ENCODE measurements at places on chromosomes 16 and 17.

- DNase-seq = no peak
Observed at GRCh38 chr17:12024327-12024726, 3.6 kb downstream of the MAP2K4 start.

- DNase-seq = no peak
Observed at GRCh38 chr16:31074814-31075183, 577 bp downstream of the ZNF646 start.

GRCh38 chr17:41403404-41404023 lies 6.1 kb upstream of the KRT31 start:
- DNase-seq = no peak

GRCh38 chr16:31754998-31755615 lies 118.5 kb upstream of the ZNF267 start:
- DNase-seq = no peak

- no peak for DNase-seq
Observed at GRCh38 chr16:80347900-80348299, 192.9 kb upstream of the DYNLRB2 start.

GRCh38 chr16:13138528-13138927 lies 237.1 kb downstream of the SHISA9 start:
- no peak for DNase-seq

- no peak for DNase-seq
Observed at GRCh38 chr17:22171631-22172030, 479.3 kb downstream of the KCNJ18 start.

DNA sequence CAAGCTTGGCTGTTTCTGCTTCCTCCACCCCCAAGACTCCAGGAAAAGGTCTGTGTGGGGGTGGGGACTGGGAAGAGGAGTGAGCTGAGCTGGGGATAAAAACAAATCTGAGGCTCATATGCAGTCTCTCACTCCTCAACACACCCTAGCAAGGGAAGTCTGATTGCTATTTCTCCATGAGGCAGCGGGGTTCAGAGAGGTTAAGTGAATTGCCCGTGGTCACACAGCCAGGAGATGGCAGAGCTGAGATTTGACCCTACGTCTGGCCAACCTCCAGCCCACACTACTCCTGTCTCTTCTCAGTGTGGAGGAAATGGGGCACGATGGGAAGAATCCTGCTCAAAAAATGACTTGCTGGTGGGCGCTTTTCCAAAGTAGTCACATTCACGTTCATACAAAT lies 4.8 kb upstream of the ABCC3 start:
- no peak for DNase-seq

- no peak for DNase-seq
Observed at GRCh38 chr17:14664511-14664910, 363.6 kb downstream of the HS3ST3B1 start.

- DNase-seq = peak; percentile 7
Observed at GRCh38 chr16:22373662-22374310, 633 bp downstream of the CDR2 start.

GRCh38 chr17:13642188-13642587 lies 40.5 kb upstream of the HS3ST3A1 start:
- DNase-seq = no peak

DNA sequence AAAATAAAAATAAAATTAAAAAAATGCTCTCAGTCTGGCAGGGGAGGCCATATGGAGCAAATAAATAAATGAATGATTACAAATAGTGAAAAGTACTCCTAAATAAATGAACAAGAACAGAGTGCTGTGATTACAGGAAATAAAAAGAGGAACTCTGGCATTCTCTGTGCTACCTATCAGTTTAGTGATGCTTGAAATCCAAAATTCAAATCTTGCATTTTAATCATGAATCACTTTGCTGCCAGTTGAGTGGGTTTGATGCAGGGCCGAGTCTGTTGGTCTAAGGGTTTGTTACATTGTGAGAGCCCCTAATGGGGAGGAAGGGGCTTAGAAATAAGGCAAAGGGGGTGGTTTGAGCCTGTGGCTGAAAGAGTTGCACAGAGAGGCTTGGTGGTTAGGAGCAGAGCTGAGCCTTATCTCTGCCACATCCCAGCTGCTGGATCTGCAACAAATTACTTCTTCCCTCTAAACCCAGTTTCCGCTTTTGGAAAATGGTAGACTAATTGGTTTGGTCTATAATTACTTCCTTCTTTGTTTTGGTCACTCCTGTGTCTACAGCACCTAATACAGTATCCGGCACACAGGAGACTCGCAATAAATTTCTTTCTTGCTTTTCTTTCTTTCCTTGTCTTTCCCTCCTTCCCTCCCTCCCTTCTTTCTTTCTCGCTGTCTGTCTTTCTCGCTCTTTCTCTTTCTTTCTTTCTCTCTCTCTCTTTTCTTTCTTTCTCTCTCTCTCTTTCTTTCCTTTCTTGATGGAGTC lies 6.3 kb upstream of the ABCC1 start:
- DNase-seq = no peak

- no peak for DNase-seq
Observed at GRCh38 chr17:42199416-42200011, 5.2 kb upstream of the GHDC start.

DNA sequence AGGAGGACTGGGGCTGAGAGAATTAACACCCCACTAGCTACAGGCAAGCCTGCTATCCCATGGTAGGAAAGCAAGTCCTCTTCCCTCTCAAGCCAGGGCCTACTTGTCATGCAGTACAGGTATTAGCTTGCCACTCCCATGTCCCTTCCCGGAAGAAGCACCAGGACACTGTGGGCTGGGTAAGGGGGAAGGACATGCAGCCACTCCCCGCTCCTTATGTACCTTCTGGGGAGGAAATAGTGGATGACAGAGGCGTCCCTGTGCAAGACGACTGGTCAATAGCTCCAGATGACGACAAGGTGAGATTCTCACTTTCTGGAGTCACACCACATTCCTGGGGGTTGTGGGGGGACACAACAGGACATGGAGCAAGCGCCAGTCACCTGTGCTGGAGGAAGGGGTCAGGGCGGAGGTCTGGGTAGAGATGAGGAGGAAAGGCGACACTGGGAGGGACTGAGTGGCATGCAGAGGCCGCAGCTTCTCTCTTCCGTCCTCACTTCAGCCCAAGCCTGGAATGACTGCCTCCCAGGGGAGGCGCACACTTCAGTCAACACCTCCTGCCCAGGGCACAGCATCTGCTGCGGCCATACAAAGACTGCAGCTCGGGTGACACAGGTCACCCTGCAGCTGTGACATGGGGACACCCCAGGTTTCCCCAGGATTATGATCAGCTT lies 15.1 kb upstream of the FOXJ1 start:
- DNase-seq = no peak

- DNase-seq = no peak
Observed at GRCh38 chr17:9383826-9384225, 191.8 kb downstream of the STX8 start.

GRCh38 chr16:67404740-67405226 lies 11.5 kb upstream of the TPPP3 start:
- DNase-seq = no peak

DNA sequence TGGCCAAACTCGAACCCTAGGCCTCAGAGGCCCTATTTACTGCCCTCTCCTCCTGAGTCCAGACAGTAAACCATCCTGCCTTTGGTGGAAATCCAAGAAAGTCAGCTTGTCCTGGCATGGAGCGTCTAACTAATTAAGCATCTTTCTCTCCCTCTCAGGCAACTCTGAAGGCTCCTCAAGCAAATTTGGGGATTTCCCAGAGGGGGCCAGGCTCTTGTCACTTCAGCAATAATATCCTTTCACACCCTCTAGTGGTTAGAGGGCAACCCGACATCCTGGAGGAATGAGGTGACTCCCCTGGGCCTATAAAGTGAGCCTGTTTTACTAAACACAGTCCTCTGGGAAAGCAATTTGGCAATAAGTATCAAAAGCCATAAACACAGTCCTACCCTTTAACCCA lies 60.4 kb downstream of the NOG start:
- DNase-seq = peak; percentile 16

GRCh38 chr16:30649725-30650368 lies 913 bp upstream of the PRR14 start:
- no peak for DNase-seq

DNA sequence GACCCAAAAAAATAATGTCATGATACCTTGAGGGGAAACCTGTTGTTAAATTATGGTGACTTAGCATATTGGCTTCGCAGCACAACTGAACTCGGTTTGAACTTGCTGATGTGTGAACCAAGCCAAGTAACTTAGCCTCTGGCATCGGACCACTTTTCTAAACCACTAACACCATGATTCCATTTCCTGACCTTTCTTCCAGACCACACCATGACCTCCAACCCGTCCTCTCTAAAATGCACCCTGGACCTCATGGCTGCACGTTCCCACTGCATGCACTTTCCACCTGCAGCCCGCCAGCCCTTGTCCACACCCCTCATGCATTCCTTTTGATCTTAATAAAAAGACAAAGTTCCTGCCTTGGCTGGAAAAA lies 29.3 kb downstream of the DYNLRB2 start:
- no peak for DNase-seq

GRCh38 chr16:65681406-65681805 lies 559.5 kb upstream of the CDH11 start:
- no peak for DNase-seq

GRCh38 chr17:75843577-75844529 lies at the start of gene UNC13D:
TSS of gene UNC13D (minus strand) at chr17:75844404. CDS start at chr17:75844337, 67 bp downstream.
- no peak for DNase-seq

GRCh38 chr16:78519896-78520295 lies 420.4 kb downstream of the WWOX start:
- no peak for DNase-seq

Measured in neural crest cell (in vitro differentiated cells).